ENCODE measurements at places on chromosomes 2 and 18.

- no peak for DNase-seq
Observed at GRCh38 chr2:206260188-206261012, 14.1 kb upstream of the ZDBF2 start.

- DNase-seq = no peak
Observed at GRCh38 chr2:205654878-205655605, 27.3 kb upstream of the NRP2 start.

DNA sequence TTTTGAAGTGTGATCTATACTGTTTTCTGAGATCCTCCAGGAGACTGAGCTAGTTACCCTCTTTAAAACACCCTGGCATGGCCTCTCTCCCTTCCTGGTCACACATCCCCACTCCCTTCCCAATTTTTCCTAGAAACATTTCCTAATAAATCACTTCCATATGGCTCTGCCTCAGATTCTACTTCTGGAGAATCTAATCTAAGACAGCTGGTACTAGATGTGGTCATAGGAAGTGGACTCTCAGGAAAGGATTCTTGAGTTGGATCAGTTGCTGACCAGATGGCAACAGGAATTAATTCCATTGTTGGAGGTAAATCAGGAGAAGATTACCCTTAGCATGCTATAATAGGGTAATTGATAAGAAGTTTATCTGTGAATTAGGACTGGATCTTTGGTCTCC is 310.5 kb downstream of the SATB2 start:
- DNase-seq = no peak

DNA sequence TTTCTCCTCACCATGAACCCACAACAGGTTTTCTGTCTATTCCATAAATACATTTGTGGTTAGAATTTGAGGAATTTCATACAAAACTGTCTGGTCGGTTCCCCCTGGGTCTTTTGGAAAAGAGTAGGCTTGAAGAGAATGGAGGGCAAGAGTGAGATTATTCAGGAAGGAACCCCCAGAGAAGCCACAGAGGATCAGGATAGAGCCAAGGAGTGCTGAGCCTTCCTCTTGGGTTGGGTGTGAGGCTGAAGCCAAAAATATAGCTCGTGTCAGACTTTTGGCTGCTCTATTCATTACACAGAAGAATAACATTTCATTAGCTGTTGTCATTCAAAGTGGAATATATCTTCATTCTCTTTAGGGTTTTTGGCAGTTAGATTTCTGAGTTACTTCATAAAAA is 45.9 kb upstream of the YES1 start:
- DNase-seq = no peak

GRCh38 chr18:35174093-35174731 is 66.6 kb upstream of the ZNF397 start:
- no peak for DNase-seq

DNA sequence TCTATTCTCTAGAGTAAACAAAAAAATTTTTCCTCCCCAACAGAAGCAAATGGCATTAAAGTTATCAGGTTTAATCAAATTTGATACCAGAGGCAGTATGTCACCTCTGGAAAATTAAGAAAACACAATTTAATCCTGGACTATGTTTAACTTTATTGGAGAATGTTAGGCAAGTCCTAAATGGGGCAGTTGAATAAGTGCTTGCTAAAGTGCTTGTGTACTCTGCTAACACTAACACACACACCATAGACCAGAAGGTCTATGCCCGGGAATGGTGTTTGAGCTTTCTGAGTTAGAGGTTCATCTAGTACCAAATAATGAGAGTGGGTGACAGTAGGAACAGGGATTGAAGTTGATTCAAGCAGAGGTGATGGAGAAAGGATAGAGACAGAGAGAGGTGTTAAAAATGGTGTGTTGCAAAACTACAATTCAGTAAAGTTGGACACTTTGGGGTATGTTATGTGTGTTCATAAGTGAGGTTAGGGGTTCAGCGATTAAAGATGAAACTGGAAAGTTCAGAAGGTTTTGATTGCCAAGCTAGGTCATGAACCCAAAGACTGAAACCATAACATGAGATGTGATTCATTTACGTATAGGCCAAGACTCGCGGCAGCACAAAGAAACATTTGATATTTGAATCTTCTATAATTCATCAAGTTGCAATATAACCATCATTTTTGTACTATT is 40.5 kb upstream of the PEX13 start:
- DNase-seq = no peak

DNA sequence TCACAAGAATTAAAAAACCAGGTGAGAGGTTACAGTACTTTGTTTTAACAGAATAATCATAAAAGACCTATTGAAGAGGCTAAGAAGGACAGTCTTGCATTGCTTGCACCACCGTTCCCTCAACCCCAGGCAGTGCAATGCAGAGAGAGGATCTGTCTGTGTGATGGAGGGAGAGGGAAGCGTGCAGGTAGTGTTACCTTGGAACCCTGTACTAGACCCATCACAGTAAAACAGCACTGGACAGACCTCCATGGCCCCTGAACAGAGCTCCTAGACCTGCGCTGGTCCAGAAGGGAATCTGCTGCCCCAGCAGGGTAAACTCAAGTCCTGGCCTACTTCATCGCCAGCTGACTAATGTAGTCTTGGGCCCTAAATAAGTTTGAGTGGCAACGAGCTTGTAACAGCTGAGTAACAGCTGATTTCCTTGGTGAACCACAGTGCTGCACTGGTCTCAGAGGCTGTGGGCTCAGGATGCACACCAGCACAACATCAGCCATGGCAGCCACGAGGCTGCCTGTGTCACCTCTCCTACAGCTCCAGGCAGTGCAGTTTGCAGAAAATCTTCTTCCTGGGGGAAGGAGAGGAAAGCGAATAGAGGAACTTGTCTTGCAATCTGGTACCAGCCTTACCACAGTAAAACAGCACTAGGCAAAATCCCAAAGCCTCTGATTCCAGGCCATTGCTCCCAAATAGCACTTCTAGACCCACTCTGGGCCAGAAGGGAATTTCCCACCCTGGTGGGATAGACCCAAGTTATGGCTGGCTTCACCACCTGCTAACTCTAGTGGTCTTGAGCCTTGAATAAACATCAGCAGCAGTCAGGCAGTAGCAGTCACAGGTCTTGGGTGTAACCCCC is 417.2 kb downstream of the CDH7 start:
- DNase-seq = no peak

GRCh38 chr2:15145919-15146318 is 415.2 kb downstream of the NBAS start:
- DNase-seq = no peak

- DNase-seq = no peak
Observed at GRCh38 chr2:150963336-150963735, 298.3 kb downstream of the RBM43 start.

DNA sequence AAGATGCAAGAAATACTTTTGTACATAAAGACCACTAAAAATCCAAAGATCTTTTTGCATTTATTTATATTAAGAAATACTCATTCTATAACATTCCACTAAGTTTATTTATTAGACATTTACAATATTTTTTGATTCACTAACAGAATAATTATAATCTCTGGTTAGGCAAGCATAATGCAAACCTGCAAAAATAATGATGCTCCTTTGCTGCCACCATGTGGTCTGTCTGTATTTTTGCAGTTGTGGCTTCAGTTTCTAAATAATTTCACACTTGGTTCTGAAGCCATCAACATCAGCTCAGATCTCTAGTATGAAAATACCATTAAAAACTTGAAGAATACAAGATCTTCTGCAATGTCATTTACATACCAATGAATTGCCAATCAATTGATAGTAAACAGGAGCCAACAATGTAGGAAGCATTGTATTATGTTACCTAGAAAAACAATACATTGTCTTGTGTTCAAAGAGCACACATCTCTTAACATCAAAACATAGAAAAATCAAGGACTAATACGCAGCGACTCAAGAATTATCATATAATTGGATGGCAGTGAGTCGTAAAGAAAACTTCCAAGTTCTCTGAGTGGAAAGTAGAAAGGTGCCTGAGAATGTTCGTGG is 28.8 kb upstream of the WDR75 start:
- DNase-seq = no peak

- no peak for DNase-seq
Observed at GRCh38 chr2:143856978-143857377, 662.9 kb downstream of the ZEB2 start.

GRCh38 chr18:26421503-26421902 is 126.8 kb downstream of the KCTD1 start:
- DNase-seq = no peak

- DNase-seq = no peak
Observed at GRCh38 chr2:85646166-85646565, 21.8 kb downstream of the SFTPB start.

DNA sequence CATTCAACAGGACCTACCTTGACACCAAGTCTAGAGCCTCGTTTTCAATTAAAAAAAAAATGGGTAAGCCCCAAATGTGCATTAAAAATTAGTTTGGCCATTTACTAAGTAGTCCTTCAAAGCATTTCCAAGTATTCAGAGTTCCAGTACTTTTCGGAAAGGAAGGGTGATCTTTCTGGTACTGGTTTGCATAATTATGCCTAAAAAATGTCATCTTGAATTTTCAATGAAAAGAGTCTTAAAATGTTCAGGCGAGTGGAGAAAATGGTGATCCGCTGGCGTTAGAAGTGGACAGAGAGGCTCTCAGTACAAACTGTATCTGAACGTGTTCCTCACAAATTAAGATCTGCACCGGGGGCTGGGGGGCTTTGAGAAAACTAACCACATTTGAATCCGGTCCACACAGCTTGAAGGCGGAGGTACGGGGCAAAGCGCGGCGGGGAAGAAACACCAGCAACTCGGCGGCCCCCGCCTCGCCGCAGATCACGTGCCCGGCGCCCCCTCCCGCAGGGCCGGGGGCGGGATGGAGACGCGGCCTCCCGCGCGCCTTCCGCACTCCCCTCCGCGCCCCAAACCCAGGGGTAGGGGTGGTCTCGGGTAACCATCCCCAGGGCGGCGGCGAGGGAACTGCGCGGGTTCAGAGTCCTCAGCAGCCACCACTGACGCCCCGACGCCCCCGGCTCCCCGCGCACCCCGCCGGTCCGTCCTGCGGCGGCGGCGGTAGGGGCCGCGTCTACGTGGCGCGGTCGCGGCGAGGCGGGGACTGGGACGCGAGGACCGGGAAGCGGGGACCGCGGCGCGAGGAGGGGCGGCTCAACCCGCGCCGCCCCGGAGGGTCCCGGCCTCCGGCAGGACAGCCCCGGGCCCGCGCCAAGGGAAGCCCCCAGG is 564 bp downstream of the LPIN2 start:
- DNase-seq = peak; percentile 37

- DNase-seq = no peak
Observed at GRCh38 chr2:2563309-2563860, 232.3 kb upstream of the MYT1L start.

DNA sequence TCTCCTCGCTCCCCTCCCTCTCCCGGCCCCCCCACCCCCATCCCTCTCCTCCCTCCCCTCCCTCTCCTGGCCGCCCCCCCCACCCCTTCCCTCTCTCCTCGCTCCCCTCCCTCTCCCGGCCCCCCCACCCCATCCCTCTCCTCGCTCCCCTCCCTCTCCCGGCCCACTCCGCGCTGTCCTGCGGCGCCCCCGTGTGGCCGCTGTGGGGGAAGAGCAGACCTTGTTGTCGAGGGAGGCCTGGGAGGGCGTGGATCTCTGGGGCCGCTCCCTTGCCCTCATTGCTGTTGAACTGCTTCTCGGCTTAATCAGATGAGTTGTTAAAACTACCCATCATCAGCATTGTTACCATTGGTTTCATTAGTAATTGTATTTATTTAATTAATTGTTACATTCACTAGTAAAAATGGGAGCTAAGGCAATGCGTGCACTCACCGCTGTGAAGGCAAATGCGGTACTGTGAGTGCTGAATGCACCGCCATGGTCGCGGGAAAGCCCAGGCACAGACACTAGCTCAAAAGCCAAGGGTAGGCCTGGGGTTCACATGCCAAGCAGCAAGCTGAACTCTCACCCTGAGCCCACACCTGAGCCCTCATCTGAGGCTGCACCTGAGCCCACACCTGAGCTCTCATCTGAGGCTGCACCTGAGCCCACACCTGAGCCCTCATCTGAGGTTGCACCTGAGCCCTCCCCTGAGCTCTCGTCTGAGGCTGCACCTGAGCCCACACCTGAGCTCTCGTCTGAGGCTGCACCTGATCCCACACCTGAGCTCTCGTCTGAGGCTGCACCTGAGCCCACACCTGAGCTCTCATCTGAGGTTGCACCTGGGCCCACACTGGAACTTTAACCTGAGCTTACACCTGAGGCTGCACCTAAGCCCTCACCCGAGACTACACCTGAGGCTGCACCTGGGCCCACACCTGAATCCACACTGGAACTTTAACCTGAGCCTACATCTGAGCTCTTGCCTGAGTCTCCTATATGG is 8.8 kb downstream of the RTP5 start:
- peak; percentile 59 for DNase-seq

DNA sequence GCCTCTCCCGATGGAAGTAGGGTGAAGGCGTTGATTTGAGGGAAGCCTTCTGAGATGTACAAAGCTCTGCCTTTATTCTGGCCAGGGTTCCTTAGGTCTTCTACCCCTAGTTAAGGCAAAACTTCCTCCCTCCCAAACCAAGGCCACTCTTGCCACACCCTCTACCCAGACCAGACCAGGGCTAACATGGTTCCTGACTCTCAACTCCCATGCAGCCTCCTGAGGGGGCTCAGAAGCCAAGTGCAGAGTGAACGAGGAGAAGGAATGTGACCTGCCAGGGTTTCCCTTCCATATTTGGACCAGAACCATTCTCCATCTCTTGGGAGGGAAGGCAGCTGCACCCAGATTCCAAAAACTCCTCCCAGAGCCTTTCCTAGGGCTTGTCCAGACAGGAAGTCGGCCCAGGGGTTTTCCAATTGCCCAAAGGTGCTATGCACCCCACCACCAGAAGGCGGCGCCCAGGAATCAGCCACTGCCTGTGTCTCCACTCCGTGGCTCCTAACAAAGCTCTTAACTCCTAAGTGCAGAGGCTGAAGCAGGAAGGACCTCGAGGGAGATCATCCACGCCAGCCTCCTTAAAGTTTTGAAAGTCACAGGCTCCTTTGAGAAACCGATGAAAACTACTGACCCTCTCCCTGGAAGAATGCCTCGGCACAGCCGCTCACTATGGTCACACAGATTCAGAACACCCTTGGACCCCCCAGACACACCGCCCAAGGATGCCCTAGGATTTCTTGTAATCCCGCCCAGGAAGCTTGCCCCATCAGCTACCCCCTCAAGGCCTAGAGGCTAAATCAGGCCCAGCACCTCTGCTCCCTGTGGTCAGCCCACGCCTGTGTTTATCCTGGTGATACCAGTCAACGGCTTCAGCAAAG is 157.8 kb downstream of the SMAD2 start:
- peak; percentile 20 for DNase-seq

GRCh38 chr2:60468382-60469085 is 84.9 kb downstream of the BCL11A start:
- DNase-seq = no peak

- no peak for DNase-seq
Observed at GRCh38 chr18:74914052-74914591, 294.8 kb downstream of the PTGR3 start.

DNA sequence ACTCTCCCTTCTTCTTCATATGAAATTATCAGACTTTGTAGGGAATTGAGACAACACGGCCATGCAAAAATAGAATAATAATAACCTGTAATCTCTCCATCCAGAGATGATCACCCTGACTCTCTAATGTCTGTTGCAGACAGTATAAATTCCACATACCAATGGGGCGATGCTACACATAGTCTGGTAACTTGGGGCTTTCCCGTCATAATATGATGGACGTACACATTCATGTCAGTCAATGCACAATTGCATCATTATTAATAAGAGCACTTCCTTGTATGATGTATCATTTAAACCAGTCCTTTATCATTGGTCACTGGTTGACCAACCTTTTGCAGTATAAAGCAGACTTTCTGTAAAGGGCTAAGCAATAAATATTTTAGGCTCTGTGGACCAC is 39.5 kb upstream of the SCLY start:
- DNase-seq = no peak

Data from activated effector memory CD4-positive, alpha-beta T cell treated with Interleukin-2 at 50 U/mL for 16 hours (primary cell).